ENCODE measurements at places on chromosomes 5 and 9.
A peak's percentile ranks its signal among the peaks of the same experiment; 100 is the strongest.

DNA sequence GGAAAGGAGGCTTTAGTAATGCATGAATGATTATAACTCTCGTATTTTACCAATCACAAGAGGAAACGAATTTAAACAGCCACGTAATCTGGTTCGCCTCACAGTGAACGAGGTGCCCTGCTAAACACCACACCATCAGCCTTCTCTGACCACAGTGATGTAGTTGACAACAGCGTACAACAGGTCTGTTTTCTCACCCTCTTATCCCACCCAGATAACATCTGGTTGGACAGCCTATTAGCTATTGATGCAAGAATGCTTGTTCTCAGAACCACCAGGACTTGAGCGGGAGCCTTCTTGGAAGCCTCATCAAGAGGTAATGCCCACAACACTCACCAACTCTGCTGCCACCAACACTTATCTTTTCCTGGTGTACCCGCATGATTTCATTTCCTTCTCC is 23.3 kb downstream of the SLC1A3 start:
- no peak for DNase-seq

DNA sequence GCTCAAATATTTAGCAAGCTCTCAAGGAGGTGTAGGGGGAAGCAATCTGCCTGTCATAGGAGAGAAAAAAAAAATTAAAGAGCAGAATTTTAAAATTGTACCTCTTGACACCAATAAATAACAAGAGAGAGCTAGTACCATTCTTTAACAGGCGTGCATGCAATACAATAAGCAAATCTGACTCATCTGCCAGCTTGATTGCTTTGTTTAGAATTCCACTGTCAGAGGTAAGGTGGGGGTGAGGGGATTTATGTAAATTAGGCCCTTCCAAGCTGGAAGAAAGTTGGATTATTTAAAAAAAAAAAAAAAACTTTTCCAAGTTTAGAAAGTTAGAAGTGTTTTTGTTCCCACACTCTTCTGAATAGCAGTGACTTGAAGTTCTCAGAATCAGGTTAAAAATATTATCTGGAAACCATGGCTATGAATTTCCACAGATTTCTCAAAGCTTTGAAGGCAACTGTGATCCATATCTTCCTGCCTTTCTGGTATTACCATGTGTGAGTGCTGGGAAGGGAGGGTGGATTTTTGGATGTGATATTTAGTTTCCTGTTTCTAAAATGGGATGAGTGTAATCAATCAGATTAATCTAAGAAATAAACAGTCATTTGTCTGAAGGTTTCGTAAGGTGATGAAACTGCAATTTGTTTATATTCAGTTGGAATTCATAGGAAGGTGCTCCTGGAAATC is 477.5 kb downstream of the TLE4 start:
- no peak for DNase-seq

DNA sequence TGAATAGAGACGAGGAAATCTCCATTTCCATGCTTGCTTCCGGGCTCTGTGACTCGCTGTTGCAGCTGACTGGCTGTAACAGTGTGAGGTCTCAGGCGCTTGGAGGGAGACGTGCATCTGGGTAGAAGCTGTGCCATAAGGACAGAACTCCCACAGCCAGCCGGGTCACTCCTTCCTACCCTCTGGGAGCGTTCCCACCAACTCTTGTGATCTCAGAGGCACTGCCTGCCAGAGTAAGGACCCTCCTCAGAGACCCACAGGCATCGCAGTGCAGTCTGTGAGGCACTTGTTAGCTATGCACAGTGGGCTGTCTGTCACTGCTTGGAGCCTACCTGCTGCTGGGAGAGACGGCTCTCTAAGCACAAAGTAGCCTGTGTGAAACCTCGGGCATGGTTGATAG is 203.4 kb upstream of the SEMA6A start:
- DNase-seq, result no peak

GRCh38 chr5:150780816-150781221 is 2.3 kb downstream of the SMIM3 start:
- no peak for DNase-seq

DNA sequence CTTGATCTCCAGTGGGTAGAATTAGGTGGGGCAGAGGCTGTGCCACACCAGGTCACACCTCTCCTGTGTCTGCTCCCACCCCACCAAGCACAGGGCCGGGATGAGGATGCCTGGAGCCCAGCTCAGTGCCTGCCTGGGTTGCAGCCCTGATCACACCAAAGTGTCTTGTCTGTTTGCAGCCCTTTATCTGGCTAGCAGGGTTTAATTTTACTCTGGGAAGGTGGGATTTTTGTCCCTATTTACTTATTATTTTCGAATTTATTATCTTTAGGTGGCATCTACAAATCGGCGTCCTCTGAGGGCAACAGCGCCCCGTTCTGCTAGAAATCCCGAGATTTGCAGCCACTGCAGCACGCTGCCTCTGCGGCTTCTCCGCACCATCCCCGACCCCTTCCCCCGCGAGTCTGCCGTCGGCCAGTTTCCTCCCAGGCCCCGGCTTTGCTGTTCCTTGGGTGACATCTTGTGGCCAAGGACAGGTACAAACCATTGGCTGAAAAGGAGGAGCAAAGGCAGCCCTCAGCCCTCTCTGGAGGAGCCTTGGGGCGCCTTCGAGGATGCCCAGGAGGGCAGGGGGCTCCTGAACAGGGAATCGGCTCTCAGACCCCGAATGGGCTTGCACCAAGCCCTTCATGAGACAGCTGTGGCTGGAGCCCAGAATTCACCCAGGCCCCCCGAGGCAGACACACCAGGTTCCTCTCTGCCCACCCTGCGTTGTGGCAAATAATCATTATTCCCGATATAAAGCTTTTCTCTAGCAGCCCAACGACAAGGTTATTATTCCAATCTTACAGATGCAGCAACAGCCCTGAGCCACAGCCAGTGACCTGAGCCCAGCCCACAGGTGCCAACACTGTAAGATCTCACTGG is 113.0 kb downstream of the GAPVD1 start:
- peak; percentile 82 for DNase-seq

GRCh38 chr5:135373736-135374515 is 25.1 kb downstream of the MACROH2A1 start:
- DNase-seq, result no peak

DNA sequence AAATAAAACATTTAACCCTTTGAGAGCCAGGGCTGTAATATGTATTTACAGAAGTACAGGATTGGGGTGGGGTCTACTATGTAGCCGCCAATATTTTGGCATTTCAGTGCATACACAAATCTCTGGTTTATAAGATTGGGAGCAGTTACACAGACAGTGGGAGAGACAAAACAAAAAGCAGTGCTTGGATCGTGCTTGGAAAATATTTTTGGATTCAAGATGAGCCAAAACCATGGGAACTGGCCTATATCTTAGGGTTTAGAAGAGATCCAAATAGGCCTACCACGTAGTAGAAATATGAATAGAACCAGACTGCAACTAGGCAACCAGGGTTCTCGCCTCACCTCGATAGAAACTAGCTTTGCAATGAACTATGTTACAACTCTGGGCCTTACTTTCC is 169.6 kb downstream of the SLC12A2 start:
- DNase-seq, result no peak

- peak; percentile 51 for DNase-seq
Observed at GRCh38 chr9:14405176-14405706, 91.3 kb upstream of the NFIB start.

GRCh38 chr5:177526791-177527190 is 10.0 kb upstream of the DDX41 start:
- no peak for DNase-seq

- no peak for DNase-seq
Observed at GRCh38 chr9:4126996-4127395, 172.9 kb downstream of the GLIS3 start.

GRCh38 chr5:121384359-121384758 is 467.3 kb upstream of the FTMT start:
- DNase-seq, result no peak

DNA sequence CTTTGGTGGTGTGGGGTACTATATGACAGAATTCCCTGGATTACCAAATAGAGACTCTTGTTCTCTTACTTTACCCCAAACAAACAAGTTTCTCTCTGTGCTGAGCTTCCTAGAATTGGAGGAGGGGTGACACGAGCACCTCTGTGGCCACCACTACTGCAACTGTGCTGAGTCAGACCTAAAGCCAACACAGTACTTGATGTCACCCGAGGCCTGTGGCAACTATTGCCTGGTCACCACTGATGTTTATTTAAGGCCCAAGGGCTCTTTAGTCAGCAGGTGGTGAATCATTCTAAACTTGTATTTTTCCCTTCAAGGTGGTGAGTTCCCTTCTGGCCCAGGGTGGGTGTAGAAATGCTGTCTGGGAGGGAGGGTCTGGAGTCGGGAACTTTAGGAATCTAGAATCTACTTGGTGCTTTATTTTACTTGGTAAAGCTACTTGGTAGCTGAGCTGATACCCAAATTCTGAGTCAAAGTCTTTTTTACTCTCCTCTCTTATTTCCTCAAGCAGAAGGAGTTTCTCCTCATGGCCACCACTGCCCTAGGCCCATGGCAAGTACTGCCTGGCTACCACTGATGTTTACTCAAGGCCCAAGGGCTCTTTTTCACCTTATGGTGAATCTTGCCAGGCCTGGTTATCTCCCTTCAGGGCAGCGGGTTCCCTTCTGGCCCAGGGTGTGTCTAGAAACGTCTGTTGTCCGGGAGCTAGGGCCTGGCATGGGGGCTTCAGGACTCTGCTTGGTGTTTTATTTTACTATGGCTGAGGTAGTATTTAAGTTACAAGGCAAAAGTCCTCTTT is 9.8 kb downstream of the LURAP1L start:
- DNase-seq, result peak; percentile 48

DNA sequence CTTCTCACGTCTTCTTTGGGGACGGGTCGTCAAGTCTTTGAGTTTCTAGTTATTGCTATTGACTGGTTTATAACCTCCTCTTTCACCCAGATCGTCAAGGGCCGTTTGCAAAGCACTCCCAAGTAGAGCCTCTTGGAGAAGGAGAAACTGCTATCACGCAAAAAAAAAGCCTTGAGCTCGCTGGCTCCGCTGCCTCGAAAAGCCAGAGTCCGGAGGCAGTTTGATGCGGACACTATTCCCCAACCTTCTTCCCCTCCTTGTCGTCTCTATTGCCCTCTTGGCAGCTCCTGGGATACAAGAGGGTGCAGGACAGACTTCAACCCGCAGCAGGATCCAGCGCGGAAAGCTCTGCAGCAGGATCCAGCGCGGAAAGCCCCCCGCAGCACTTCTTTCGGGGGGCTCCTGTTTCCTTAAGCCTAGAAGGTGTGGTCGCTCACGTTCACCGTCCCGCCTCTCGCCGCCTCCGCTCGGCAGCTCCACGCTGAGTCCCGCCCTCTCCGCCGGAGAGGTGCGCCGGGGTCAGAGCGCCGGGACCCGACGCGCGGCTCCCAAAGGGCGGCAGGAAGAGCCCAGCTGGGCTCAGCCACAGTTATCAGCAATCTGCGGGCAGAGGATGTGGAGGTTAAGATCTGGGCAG is at the start of gene PCDHAC1:
Gene PCDHAC1, plus strand, starts transcription at position 494 of the 637 bp plus-strand sequence. CDS start 594 bp downstream, outside the sequence.
- DNase-seq, result peak; percentile 0

GRCh38 chr5:71786337-71787055 is 67.4 kb downstream of the CARTPT start:
- DNase-seq, result no peak

GRCh38 chr9:21813575-21814473 is 11.4 kb downstream of the MTAP start:
- peak; percentile 92 for DNase-seq

GRCh38 chr5:65032250-65032649 is 263.5 kb downstream of the CWC27 start:
- DNase-seq, result peak; percentile 75

DNA sequence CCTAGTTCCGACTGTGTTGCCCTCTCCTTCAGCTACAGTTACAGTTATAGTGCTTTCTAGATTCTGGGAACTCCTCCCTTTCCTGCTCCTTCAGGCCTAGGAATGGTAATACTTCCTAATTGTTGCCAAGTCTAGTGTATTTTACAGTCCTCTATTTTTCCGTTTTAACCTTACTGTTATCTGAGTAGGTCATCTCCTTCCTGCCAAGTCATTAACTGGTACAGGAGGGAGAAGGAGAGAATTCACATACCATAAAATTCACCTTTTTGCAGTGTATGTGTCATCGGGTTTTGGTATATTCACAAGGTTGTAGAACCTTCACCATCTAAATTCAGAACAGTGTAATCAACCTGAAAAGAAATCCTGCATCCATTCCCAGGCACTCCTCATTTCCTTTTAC is 335.4 kb upstream of the MEF2C start:
- no peak for DNase-seq

GRCh38 chr5:88785746-88786565 is 97.0 kb downstream of the MEF2C start:
- DNase-seq, result peak; percentile 94

GRCh38 chr9:134863306-134863902 is 17.2 kb upstream of the FCN2 start:
- no peak for DNase-seq

DNA sequence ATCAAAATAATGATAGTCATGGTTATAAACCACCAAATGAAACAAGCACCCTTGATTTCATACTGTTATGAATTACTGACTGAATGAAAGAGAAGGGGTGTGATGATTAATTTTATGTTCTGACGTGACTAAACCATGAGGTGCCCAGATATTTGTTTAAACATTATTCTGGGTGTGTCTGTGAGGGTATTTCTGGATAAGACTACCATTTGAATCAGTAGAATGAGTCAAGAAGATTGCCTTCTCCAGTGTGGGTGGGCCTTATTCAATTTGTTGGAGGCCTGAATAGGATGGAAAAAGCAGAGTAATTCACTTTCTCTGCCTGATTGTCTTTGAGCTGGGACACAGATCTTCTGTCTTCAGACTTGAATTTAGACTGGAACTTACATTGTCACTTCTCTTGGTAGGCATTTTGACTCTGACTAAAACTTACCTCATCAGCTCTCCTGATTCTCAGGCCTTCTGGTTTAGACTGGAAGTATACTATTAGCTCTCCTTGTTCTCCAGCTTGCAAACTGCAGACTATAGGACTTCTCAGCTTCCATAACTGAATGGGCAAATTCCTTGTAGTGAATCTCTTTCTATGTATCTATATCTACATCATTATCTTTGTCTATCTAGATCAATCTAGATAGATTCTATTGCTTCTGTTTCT is 321.9 kb upstream of the TARS1 start:
- DNase-seq, result no peak

DNA sequence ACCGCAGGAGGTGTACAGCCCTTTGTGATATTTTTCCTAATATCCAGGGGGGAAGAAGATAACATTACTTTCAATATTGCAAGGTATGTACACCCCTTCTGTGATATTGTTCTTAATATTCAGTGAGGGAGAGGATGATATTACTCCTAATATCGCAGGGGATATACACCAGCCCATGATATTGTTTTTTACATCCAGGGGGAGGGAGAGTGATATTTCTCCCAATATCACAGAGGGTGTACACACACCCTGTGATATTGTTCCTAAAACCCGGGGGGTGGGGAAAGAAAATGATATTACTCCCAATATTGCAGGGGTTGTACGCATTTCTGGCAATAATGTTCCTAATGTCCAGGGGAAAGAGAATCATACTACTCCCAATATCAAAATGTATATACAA is 58.0 kb upstream of the SLC25A48 start:
- no peak for DNase-seq

DNA sequence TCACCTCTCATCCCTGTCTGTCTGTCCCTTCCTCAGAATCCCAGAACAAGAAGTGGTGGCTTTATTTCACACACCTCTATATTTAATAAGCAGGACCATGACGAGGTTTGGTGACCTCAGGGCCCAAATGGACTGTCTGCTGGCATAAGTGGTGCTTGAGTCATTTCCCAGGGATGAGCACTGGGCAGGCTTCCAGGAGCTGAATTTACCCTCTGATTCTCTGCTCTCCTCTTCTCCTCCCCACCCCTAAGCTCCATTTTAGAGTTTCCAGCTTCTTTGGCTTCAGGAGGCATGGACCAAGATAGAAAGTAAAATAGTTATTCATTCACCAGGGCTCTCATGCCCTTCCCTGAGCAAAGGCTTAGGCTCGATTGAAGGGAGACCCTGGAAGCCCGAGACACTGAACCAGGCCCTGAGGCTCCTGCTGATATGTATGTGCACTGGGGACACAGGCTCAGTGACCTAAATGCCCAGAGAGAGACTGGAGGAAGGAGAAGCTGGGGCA is 69.1 kb downstream of the PPARGC1B start:
- peak; percentile 50 for DNase-seq
